T1000 (cell line): ENCODE measurements at places on chromosomes 3 and 15.

DNA sequence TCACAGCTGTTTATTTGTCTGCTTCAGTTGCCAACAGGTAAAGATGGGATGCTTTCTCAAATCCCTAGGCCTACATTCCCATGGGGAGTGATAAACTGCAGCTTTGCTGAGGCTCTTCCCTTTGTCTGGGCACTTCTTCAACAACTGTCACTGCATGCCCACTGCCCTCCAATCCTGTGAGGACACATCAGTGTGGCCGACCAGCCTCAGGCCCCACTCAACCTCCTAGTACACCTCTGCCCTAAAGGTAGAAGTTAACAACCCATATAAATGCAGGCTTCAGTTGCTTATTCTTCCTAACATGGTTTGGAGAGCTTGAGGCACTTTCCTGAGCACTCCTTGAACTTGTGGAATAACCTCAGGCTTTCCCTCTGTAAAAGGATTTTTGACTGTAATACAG, 49.6 kb downstream of the ROPN1B start:
- DNase-seq: no peak

DNA sequence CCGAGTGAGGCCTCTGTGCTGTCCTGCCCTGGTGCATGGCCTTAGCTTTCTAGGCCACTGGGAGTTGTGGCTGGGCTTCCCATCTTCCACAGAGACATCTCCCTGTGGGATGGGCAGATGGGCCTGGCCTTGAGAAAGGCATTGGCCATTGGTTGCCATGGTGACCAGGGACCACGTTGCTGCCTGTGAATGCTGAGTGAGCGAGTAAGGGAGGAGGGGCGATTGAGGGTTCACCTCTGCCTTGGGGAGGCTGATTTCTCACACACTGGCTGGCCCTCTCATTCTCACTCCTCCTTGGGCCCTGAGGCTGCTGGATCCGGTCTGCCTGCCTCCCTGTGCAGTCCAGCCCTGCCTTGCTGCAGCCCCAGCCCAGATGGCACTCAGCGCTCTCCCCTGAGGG, 26.4 kb upstream of the DOCK3 start:
- no peak for DNase-seq

- no peak for DNase-seq
Observed at GRCh38 chr15:63044077-63044644, 1.6 kb downstream of the TPM1 start.

DNA sequence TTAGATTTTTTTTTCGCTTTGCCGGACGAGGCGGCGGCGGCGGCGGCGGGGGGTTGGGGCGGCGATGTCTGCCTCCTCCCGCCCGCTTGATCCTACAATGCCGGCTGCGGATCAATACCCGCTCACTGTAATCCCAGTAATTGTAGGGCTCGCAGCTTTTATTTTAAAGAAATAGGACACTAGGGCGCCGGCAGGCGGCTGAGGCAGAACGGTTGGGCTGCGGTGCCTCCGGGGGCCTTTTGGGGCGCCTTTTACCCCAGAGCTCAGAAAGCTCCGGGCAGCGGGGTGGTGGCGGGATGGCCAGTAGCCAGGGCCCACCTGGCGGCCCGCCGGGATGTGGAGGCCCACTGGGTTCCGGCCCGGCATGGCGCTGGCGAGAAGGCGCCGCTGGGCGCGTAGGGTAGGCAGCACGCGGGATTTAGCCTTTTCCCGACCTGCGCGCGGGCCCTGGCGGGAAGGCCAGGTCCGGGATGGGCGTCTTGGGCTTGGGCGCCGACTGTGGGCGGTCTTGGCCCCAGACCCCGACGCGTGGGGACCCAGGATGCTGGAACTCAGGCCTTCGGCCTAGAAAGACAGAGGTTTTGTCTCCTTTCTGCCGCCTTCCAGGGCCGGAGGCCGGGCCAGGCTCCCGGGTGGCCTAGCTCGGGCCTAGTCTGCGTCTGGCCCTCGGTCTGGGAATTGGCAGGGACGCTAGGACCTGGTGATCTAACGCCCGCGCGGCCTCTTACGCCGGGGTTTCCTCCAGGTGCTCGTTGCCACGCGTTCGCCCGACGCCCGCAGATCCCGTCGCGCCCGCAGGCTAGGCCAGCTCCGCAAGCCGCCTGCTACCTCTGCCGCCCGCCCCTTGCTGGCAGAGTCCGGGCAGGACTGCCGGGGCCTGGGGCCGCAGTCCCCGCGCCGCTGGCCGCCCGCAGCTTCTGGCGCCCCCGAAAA, 15.5 kb upstream of the ONECUT1 start:
- DNase-seq: no peak

DNA sequence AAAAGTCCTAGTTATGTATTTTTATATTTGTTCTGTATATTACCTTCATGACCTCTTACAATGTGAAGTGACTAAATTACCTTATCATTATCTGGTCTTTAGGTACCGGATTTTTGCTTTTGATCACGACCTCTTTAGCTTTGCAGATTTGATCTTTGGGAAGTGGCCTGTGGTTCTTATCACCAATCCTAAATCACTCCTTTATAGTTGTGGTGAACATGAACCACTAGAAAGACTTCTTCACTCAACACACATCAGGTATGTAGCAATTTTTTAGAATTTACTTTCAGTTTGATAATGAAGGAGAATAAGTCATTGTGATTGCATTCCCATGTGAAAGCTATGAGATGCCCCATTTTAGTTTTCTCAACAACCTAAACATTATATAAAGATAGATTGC, 18.3 kb downstream of the TMEM62 start:
- no peak for DNase-seq
